ENCODE measurements at places on chromosomes 2 and 18.

- DNase-seq: no peak
Observed at GRCh38 chr2:236711440-236711839, 141.8 kb downstream of the ACKR3 start.

GRCh38 chr2:139574371-139574770 is 794.2 kb upstream of the NXPH2 start:
- no peak for DNase-seq

DNA sequence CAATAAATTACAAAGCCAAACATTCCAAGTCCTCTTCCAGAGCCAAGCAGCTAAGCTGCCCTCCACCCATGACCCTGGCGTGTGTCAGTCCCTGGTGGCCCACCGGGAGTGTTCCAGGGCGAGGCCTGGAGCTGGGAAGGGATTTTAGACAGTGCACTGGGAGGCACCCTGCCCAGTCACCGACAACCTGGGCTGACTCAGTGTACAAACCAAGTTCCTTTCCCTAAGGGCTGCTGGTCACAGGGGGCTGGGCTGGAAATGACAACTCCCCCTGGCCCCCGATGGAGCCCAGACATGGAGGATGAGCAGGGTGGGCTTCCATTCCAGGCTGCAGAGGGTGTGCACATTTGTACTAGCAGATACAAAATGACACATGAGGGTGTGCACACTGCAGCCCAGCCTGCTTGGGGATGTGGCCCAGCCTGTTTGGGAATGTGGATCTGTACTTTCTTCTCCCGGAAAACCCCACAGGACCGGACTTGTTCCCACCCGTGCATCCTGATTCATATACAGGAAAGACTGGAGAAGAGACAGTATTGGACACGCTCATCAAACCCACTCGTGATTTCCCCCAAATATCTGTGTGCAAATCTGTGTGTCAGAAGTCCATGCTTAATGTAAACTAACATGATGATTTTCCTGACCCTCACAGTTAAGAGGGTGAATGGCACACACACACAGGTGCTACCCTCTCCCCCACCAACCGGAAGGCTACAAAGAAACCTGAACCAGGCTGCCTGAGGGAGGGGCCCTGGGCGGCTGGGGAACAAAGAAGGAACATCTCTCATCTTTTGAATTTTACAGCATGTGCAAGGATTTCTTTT is 58.9 kb downstream of the NDUFA10 start:
- DNase-seq: no peak

DNA sequence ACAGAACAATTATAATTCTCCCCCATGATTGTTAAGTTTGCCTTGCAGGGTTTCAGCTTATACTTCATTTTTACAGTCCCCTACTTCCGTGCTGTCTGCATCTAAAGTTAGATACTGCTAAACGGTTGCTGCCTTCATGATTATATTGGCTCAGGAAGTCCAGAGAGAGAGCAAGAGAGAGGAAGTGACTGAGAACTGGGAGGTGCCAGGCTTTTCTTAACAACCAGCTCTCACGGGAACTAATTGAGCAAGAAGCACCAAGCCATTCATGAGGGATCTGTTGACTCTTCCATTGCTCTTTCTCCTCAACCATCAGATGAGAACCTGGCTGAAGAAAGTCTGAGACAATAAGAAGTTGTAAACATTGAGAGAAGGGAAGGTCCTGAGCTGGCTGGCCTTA is 125.5 kb upstream of the SIX2 start:
- no peak for DNase-seq

GRCh38 chr18:57154191-57154830 is 7.4 kb downstream of the BOD1L2 start:
- DNase-seq: no peak

DNA sequence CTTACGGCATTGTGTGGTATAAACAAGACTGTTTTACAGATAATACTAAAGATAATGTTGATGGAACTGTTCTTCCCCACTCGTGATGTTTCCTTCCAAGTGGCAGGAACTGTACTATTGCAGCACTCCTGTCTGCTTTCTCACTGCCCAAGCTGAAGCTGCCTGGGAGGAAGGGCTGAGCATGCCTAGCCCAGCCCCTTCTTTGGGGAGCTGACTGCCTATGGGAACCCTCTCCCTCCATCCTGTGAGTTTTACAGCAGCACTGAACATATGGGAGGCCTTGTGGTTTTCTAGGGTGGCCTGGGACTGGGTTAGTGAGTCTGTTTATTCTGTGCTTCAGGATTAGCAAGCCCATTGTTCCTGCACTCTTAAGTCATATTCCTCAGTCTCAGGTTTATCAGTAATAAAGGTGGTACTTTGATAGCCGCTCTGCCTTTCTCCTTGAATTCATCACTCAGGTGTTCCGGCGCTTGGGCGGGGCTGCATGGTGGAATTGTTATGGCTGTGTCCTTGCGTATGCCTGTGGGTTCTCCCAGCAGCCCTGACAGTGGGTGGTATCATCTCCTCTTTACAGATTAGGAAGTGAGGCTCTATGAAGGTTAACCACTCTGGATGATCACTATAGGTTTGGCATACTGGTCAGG is 379.7 kb downstream of the PTPRM start:
- DNase-seq: no peak

GRCh38 chr2:234640657-234641056 is 143.8 kb upstream of the ARL4C start:
- no peak for DNase-seq

DNA sequence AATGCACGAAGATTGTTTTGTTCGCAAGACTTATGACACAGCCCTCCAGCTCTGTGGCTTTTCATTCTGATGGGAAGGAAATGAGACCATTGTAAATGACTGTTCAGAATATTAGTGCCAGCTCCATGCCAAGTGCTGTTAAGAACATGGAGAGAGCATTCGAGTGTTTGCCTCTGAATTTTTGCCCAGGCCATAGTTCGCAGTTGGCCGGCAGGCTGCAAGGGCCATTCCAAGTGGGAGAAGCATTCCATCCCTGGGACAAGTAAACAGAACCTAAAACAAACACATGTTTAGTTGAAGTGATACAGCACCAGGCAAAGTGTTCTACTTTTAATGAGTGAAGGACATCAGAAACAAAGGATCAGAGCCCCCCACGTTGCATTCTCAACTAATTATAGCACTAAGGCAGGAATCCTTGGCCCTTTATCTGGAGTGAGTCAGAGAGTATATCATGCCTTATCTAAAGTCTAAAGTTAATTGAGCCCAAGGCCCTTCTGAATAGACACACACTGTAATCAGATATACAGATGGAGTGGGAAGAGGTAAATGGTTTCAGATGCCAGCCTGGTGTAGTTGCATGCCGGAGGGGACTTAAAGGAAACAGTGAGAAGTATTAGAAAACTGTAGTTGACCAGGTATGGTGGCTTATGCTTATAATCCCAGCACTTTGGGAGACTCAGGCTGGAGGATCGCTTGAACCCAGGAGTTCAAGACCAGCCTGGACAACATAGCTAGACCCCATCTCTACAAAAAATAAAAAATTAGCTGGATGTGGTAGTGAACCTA is 53.3 kb downstream of the NEDD4L start:
- no peak for DNase-seq

GRCh38 chr2:62741954-62742722 is 36.6 kb downstream of the EHBP1 start:
- no peak for DNase-seq

- no peak for DNase-seq
Observed at GRCh38 chr2:71756280-71756906, 303.0 kb downstream of the DYSF start.

DNA sequence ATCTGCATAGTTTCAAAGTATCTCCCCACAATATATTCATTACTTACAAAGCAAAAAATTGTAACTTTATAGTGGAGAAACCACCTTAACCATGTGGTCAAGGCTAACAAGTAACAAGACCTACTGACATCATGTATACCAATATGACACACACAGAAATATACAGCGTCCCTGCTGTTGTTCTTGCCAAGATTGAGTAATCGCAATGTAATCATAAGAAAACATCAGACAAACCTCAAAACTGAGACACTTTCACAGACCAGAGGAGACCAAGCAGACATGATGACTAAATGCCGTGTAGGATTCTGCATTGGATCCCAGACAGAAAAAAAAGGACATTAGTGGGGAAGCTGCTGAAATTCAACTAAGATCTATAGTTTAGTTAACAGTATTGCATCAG is 123.0 kb downstream of the ACAA2 start:
- no peak for DNase-seq

- DNase-seq: no peak
Observed at GRCh38 chr2:217738061-217738460, 264.7 kb downstream of the TNS1 start.

GRCh38 chr2:177393203-177393755 is 706 bp downstream of the AGPS start:
- DNase-seq: no peak

DNA sequence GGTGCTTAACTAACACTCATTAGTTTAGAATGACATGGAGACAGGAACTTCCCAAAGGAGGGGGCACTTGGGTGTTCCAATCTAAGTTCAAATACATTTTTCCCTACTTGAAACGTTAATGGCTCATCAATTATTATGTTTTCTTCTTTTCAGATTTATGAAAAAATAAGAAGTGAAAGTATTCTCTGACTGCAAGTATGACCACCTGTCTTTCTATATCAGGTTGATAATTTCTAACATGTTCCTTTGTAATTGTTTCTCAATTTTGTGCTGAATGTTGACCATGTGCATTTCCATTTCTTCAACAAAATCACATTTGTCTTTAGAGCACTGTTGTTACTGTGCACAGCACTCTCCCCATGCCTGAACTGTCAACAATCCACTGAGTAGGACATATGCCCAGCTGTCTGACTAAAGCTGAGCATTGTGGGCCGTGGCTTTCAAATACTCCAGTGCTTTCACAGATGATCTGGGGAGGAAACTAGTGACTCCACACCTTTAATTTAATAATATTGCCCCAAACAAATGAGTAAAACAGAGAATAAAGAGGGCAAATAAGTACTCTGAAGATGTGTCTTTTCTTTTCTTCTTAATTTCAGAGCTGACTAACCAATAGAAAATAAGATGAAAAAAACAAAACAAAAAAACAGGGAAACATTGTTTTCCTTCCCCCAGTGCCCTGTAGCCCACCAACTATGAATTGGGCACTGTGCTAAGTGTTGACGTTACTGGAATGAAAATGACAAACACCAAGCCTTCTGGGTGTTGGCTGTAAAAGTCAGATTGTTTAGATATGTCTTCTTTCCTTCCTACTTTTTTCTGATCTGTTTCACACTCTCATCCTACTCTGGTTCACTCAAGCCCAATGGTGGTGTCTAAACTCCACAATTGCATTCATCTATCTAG is 16.0 kb downstream of the LANCL1 start:
- DNase-seq: no peak

GRCh38 chr18:392928-393573 is 107.5 kb downstream of the COLEC12 start:
- no peak for DNase-seq

DNA sequence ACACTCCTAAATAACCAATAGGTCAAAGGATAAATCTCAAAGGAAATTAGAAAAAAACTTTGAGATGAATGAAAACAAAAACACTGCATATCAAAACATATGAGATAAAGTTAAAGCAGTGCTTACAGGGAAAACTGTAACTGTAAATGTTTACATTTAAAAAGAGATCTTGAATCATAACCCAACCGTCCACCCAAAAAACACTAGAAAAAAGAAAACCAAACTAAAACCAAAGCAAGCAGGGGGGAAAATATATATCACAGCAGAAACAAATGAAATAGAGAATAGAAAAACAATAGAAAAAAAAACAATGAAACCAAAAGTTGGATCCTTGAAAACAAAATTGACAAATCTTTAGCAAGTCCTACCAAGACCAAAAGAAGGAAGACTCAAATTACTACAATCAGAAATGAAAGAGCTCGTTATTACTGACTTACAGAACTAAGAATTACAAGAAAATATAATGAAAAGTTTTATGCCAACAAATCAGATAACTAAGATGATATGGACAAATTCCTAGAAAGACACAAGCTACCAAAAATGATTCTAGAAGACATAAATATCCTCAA is 65.6 kb downstream of the TLK1 start:
- no peak for DNase-seq

- DNase-seq: no peak
Observed at GRCh38 chr2:85971366-85971765, 82.6 kb upstream of the ST3GAL5 start.

- DNase-seq: no peak
Observed at GRCh38 chr18:37246779-37247340, 318.7 kb downstream of the CELF4 start.

GRCh38 chr18:4351005-4351404 is 104.1 kb downstream of the DLGAP1 start:
- DNase-seq: no peak

DNA sequence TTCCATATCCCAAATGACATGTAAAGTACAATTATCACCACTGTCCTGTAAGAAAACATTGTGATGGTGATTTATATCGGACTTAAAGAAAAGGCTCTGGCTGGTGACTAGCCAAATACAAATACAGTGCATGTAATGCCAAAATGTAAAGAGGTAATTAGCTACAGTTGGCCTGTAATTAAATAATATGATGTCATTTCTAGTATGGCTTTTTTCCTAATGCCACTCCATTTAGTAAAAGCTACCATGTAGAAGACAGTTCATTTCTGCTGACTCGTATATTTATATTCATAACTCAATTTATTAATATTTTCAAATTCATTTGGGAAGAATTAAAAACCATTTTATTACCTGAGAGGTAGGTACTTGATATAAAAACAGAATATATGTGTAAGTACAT is 815.7 kb downstream of the ERBB4 start:
- DNase-seq: no peak

- no peak for DNase-seq
Observed at GRCh38 chr2:130834091-130834930, 2.4 kb upstream of the ARHGEF4 start.

- no peak for DNase-seq
Observed at GRCh38 chr2:219902891-219903552, 275.6 kb downstream of the SLC4A3 start.

GRCh38 chr2:173500953-173501352 is 146.3 kb downstream of the CDCA7 start:
- no peak for DNase-seq

- no peak for DNase-seq
Observed at GRCh38 chr2:9108210-9108967, 98.2 kb upstream of the ASAP2 start.

GRCh38 chr2:147051814-147052213 is 793.0 kb upstream of the ACVR2A start:
- DNase-seq: no peak

DNA sequence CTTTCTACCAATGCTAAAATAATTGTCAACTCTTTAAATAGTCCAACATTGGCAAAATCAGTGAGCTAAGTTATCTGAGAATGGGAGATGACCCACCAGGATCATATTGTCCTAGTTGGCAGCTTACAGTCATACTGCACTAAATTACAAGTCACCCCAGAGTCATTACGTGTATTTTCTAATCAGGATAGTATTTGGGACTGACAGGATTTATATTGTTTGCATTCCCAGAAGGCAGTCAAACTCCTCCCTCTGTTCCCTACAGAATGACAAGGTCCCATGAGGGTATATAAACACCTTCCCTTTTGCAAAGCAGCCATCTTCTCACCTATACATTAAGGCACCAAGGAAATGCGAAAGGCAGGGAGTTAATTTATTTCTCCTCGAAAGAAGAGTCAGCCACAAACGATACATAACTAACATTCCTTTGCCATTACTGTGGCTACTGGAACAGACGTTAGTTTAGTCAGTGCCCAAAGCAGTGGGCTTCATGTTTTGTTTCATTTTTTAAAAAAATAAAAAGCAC is 125.3 kb downstream of the ANTXR1 start:
- DNase-seq: no peak

GRCh38 chr2:105756435-105756834 is 11.7 kb downstream of the NCK2 start:
- no peak for DNase-seq
